ENCODE measurements at places on chromosomes 1 and 21.
A peak's percentile ranks its signal among the peaks of the same experiment; 100 is the strongest.

DNA sequence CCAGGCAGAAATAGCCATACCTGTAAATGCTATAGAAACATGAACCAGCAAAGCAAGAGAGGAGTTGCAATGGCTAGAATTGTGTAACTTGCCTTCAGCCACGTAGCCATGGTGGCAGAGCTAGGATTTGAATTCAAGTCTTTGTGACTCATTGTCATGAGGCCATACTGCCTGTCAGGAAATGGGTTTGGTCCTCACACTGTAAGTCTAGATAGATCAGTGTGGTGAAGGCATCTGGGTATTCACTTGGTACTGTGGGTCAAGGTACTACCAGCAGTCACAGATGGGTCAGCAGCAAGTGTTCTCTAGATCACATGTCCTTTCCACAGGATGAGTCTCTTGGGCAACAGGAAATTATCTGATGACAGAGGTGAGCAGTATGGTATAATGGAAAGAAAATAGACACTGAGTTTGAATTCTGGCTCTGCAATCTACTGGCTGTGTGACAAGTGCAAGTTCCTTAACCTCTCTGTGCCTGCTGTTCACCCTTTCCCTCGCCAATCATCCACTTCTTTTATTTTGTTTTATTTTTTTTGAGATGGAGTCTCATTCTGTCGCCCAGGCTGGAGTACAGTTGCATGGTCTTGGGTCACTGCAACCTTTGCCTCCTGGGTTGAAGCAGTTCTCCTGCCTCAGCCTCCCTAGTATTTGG lies 36.9 kb downstream of the FGGY start:
- no peak for DNase-seq

GRCh38 chr1:195529881-195530280 lies 1078.4 kb downstream of the KCNT2 start:
- no peak for DNase-seq

- DNase-seq: no peak
Observed at GRCh38 chr1:228544921-228545591, 57.9 kb downstream of the RNF187 start.

DNA sequence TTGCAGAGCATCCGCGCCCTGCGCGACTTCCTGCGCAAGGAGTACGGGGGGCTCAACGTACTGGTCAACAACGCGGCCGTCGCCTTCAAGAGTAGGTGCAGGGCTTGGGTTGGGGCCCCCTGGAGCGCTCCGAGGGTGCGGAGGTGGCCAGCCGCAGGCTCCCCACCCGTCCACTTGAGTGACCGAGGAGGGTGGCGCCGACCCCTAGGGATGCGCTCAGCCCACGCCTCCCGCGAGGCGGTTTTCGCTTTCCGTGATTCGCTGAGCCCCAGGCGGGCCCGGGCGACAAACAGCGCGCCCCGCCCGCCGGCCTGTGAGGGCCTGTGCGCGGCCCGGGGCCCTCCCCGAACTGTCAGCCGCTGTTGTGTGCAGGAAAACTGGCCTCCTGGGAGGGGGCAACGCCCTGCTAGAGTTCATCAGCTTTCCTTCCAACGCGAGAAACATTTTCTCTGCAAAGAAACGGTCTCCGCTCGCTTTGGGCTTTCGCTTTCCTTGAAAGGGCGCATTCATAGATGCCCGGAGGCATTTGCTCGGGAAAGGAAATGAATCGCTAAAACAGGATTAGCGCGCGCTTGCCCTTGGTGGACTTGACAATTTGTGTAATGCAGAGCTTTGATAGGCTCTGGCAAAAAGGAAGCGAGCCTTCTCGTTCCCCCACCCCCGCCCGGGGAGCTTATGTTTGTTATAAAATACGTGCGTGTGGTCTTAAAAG lies 668 bp downstream of the CBR3 start:
- peak; percentile 87 for DNase-seq

DNA sequence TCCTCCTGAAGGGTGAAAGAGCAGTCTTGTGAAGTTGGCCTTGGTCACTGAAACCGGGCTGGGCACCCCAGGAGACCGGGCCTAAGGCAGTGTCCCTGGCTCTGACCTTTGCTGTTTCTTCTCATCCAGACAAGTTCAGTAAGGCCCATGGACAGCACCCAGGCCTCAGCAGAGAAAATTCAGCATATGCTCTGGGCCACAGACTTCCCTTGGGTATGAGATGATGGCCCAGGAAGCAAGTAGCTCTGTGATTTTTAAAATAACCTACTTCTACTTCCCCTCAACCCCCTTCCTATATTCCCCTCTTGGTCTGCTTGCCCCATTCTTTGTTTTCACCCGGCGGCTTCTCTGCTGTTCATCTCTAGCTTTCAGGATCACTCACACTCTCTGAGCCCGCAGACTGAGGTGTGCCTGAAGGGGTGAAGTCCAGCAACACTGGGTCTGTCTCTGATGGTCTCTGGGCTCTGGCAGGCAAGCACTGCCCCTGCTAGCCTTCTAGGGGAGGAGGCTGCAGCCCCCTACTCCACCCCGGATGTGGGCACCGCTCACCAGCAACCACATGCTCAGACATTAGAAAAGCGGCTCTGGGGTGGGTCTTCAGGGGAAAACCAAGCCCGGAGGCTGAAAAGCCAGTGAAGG lies 2.9 kb upstream of the GPR25 start:
- no peak for DNase-seq

GRCh38 chr1:202438393-202439174 lies 90.1 kb downstream of the PPP1R12B start:
- no peak for DNase-seq
